ENCODE measurements at places on chromosomes 5 and 9.

GRCh38 chr9:2630158-2630557 is 8.6 kb downstream of the VLDLR start:
- no peak for DNase-seq

DNA sequence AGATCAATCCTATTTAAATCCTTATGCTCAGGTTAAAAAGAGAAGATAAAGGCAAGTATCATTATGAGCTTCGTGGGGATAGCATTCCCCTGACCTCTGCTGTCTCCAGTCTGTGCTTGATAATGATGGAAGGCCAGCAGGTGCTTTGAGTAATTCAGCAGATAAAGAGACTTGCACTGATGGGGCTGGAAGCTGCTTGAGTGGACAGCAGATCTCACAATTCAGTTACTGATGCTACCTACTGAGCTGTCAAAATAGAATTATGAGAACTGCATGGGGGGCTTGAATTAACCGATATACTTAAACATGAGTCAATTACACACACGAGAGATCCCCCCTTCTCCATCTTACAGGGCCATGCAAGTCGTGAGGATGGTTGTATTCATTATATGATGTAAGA is 107.7 kb upstream of the GPR151 start:
- no peak for DNase-seq

DNA sequence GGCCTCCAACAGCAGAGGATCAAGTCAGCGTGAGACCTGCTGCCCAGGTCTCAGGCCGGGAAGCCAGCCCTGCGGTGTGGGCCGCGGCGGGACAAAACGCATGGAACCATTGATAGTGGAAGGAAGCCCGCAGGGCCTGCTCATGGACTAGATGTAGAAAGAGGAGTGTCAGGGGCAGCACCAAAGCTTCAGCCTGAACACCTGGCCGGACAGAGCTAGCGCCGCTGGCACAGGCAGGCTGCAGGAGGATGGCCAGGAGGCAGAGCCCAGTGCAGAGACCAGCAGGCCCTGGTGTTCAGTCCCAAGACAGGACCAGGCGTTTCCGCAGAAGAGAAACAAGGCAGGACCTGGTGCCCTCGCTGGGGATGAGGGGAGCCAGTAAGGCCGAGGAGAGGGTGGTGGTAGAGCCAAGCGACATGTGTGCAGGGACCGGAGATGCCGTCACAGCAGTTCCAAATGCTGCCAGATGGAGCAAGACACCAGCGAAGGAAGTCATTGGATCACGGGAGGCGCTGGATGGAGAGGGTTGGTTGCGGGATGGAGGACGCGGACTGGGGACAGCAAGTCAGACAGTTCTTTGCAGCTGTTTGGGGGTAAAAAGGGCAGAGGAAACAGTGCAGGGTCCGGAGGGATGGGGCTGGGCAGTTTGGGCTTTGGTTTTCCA is 42.1 kb upstream of the OLFM1 start:
- DNase-seq, result no peak

DNA sequence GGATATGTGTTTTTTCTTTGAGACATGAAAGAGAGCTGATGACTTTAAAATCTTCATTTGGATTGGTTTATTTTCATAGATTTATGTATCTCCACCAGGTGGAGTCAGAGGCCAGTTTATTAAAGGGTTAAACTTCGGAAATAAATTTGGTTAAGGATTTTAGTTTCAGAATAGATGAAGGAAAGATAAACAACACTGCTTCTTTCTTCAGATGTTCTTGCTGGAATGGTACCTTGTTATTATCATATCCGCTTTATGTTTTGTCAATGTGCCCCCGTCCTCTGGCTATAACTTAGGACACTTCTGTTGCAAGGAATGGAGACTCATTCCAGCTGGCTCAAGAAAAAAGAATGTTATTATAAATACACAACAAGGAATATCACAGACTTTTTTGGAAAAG is 81.2 kb downstream of the ALDH1A1 start:
- no peak for DNase-seq

DNA sequence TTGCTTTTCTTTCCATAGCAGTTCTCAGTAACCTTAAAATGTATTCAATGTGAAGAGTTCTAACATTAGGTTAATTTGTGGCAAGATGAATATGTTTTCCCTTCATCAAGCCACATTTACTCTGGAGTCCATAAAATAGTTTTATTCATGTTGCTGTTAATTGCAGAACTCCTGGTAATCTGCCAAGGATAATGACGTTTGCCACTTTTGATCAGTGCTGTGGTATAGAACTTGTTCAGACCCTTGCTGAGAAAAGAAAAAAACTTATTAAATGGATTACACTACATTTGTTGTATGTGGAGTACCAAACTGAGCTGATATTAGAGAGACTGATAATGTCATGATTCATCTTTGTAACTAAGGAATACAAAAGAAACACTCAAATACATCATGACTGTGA is 212.4 kb upstream of the DMAC1 start:
- DNase-seq, result no peak
